ENCODE measurements at places on chromosomes 7 and 10. TPM values are rescaled to one million over a fixed set of nuclear protein-coding genes. Genes with fewer than 3 reads are reported as not detected.
A peak's percentile ranks its signal among the peaks of the same experiment; 100 is the strongest.

Gene AKR1B1
- total RNA-seq = 102 TPM

Gene TAX1BP1
- 150 TPM for total RNA-seq

Gene URGCP
- 31.1 TPM for total RNA-seq

DNA sequence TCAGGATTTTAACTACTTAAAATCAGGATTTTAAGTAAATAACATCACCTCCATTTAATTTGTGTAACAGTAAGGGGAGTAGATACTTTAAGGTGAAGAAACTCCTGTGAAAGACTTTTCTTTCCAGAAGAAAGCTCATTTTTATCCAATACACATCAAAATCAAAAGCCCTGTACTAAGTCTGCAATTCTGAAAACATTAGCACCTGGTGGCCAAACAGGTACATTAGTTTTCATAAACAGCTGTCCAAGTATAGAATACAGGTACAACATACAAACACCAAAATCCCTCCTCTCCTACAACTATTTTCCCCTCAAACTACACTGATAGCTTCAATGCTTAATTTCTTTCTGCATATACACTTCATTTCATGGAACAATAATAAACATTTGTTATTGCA lies 22.9 kb downstream of the FAM3C start:
- DNase-seq = no peak

GRCh38 chr7:119436882-119437281 lies 836.1 kb upstream of the KCND2 start:
- DNase-seq = no peak

DNA sequence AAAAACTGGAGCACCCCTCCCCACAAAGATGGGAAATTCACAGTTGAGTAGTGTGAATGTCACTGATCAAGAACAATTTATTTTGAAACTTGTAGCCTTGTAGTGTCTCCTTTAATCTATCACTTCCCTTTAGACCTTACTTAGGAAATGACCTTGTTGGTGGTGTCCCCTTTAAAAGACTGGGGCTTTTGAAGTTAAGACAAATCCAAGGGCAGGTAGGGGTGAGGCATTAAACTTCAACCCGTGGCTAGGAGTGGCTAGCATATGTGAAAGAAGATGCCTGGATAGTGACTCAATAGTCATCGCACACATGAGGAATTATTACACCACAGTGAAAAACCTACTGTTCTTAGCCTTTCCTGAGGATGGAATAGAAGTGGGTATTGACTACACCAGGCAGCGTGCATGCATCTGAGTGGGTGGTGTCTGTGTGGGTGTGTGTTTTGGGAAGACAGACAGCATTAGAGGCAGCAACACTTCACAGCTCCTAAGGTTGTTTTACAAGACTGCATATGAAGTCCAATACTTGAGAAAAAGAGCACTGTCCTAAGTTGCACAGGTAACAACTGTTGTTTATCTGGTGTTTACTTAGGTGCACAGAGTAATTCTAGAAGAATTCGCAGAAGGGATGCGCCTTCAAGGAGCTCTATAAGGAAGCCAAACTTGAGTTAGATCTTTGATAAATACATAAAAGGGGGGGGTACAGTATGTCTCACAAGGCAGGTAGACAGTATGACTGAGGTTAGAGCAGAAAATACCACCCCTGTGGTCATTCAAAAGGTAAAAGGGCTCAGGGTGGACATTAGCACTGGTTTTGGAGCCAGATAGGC lies 32.9 kb downstream of the ABLIM1 start:
- DNase-seq = peak; percentile 94

DNA sequence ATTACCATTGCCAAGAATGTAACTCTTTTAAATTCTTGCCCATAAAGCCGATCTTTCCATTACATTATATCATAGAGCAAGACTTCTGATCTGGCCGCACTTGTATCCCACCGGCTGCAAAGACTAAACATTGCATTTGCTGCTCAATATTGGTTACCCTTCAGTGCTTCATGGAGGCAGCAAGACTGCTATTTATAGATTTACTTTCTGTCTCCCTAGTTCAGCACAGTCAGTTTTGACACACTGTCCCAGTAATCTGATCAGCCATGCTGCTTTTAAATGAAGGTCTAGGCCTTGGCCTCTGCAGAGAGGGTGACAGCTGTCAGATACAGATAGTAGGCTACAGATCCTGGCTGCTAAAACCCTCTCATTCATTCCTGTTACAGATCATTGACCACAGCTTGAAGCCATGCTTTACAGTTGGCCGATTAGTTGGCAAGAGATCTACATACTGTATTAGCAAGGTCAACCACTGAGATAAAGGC lies 562.6 kb upstream of the GALNT17 start:
- no peak for DNase-seq

GRCh38 chr10:66627156-66627555 lies 298.7 kb upstream of the LRRTM3 start:
- DNase-seq = peak; percentile 60

Data from bronchial epithelial cell (primary cell).